ENCODE measurements at places on chromosomes 4 and X.

- no peak for DNase-seq
Measured at GRCh38 chr4:42478509-42478908, 81.2 kb downstream of the SHISA3 start.

GRCh38 chrX:153935326-153935851 is 552 bp upstream of the NAA10 start:
- DNase-seq = no peak

GRCh38 chr4:106583567-106583966 is 215.0 kb upstream of the GIMD1 start:
- peak; percentile 84 for DNase-seq

DNA sequence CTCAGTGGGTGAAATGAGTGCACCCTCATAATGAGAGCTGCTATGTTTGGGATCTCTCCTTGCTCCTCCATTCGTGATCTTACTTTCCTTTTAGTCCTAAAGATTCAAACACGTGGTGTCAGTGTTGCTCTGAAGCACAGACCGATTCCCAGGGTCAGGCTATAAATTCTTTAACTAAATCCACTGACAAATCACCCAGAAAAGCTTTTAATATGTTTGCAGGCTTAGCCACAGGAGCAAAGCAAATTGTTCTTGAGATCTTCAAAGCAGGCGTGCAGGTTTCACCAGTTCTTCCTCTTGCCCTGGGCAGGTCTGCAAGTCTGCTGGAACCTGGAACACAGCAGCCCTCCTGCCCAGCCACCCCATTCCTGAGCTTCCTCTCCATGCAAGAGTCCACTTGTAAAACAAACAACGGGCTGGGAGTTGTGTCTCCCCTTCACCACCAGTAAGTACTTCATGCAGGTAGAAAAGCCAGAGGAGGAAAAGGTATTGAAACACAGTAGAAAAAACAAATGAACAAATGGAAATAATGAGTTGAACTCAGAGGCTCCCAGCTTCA is 70.1 kb upstream of the ENPP6 start:
- peak; percentile 61 for DNase-seq

GRCh38 chr4:61514991-61515390 is 314.9 kb downstream of the ADGRL3 start:
- no peak for DNase-seq

- no peak for DNase-seq
Measured at GRCh38 chr4:65383589-65384305, 286.5 kb downstream of the EPHA5 start.

- DNase-seq = no peak
Measured at GRCh38 chrX:65509400-65509799, 25.2 kb downstream of the LAS1L start.

DNA sequence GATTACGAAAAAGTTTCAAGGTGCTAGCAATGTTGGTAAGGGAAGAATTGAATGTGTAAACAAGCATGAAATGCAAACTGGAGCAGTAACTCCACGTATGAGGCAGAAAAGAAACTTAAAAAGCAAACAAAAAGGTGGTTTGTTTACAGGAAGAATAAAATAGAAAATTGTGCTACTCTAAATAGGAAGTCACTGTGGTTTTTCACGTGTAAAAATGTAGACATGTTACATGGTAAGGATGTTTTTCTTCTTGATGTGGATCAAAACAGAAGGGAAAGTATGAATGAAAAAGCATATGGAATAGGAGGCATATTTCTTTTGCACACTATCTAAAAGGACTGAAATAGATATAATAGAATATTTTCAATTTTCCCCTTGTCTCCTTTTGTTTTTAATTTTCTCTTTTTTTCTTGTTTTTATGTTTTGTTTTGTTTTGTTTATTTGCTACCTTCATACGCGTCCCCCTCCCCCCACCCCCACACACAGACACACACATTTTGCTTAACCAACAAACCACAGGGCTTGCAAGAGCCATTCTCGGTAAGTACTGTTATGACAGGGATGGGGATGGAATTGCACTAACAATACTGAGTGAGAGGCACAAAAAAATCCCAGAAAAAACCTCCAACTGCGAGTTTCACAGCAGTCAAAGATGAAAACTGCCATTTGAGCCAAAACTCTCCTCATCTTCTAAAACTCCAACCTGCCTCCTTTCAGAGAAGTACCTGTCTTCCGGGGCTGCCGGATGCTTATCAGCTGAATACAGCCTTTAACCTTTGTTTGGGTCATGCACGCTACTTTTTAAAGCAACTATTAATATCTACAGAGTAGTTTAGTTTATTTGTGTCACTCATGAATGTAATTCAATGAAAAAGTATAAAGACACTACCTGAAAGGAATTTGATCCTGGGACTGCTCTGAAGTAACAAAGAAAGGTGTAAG is 135.8 kb downstream of the IL15 start:
- DNase-seq = no peak

GRCh38 chrX:152823657-152824056 is 6.9 kb downstream of the CETN2 start:
- DNase-seq = no peak

GRCh38 chr4:74042681-74043080 is 4.2 kb upstream of the CXCL3 start:
- no peak for DNase-seq

DNA sequence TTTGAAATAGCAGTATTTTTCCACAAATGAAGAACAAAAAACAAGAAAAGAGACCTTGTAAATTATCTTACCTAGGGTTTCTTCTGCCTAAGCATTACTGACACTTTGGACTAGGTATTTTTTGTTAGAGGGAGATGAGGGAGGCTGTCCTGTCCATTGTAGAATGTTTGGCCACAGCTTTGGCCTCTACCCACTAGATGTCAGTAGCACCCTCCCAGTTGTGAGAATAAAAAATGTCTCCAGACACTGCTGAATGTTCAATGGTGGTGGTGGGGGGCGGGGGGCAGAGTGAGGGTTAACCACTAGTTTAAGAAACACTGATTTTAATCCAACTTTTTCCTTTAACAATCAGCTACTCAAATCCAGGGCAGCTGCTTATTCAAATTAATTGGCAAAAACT is 25.8 kb downstream of the OTUD4 start:
- DNase-seq = peak; percentile 5

DNA sequence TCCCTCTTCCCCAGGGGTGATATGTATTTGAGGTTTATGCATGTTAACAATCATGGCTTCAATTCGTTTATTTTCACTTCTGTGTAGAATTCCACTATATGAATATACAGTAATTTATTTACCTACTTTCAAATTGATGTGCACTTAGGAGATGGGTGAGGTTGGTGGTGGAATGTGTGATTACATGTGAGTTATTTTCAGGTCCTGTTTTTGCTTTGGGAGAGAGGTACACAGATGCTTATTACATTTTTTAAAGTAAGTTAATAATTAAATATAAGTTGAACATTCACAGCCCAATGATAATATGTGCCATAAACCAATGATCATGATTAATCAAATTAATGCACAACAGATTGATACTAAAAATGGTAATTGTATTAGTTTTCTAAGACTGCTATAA is 79.5 kb downstream of the SPRY1 start:
- DNase-seq = no peak

- peak; percentile 81 for DNase-seq
Measured at GRCh38 chr4:53777244-53777984, 186.1 kb upstream of the LNX1 start.

GRCh38 chr4:33482773-33483172 is 2761.5 kb downstream of the ARAP2 start:
- DNase-seq = no peak

DNA sequence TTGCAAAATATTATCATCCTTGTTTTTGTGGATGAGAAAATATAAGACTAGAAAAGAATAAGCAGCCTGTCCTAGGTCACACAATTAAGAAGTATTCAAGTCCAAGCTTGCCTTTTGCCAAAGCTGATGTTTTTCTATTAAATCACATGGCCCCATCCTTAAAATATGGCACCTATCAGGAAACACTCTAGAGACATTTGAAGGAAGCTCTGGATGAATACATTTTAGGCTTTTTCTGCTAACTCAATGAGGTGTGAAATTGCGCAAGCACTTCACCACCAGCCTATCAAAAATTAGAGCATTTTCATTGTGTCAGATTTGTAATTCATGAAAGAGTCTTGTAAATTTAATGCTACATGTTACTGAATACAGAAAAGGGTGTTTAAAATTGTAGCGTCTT is 251.1 kb upstream of the MAD2L1 start:
- DNase-seq = no peak

GRCh38 chrX:11269006-11269405 is 24.2 kb upstream of the AMELX start:
- no peak for DNase-seq

GRCh38 chr4:152281211-152281610 is 254.7 kb downstream of the FBXW7 start:
- no peak for DNase-seq

- DNase-seq = no peak
Measured at GRCh38 chr4:107743532-107743931, 23.5 kb upstream of the PAPSS1 start.

- no peak for DNase-seq
Measured at GRCh38 chr4:181030961-181031360, 1212.2 kb upstream of the TENM3 start.

DNA sequence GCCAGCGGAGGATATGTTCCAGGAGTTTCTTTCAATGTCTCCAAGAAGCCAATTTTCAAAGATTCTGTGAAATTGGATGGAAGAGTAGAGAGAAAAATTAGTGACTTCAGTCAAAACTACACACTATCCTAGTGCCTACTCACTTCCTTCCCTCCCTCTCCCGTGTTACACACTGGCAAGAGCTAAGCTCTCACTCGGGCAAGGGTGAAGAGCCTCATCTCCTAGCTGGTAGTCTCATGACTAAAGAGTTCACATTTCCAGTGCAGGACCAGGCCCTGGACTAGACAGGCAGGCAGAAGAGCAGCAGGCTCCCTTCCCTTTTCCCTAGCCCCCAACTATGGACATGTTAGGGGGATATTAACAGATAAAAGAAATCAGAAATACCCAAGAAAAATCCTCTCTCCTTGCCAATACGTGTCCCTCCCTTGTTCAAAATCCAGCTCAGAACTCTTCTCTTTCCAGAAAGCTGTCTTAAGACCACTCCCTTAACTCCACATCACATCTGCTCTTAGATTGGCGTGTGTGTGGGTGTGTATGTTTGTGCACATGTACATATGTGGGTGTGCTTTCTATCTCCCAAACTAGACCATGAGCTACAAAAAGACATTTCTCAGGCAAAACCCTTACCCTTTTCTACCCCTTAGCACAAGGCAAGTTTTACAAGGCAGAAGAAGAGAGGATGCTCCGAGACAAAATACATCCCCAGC is 29.9 kb downstream of the ZDHHC9 start:
- no peak for DNase-seq

DNA sequence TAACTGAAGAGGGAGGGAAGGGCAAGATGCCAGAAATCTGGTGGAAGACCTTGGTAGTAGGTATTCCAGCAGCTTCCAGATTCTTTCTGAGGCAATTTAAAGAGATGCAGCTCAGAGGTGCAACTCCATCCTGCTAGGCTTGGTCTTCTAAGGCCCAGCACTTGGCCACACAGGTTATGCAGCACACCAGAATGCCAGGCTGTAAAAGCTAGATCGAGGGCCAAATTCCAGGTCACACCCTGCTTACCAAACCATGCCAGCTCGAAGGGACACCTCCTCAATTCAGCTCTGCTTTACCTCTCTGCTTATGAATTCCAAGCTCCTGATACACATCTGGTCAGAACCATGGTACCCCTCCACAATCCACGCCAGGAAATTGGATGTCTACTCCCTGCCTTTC is 19.8 kb upstream of the ATXN3L start:
- DNase-seq = no peak

DNA sequence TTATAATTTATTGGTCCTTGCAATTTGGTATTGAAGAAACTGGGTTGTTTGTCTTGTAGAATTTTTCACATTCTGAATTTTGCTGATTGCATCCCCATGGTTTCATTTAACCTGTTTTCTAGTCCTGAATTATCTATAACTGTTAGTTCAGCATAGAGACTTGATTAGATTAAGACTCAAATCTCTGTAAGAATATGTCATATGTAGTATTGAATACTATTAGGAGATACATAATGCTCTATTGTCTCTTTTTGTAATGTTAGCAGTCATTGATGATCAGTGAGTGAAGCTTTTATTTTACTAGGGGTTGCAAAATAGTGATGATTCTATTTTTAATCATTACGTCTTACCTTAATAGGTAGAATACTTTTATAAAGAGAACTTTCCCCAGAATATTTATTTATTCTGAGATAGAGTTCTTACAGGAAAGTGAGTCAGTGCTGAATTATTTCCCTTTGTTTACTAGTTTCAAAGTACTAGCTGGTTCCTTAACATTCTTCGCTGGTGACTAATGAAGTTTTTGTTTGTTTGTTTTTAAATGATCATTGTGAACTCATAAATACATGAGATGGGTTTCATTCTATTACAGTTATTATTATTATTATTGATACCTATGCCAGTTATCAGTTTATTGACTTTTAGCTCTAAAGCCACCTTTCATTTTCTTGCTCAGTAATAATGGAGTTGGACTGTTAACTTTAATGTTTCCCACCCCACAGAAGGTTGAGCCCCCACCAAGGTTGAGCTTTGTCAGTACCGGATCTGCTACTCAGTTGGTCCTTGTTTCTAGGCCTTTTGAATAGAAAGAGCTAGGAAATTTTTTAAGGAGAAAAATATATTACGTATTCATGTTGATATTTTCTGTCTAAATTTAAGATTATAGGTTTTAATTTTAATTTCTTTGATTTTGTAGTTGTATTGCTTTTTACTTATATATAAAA is 102.3 kb downstream of the LARP1B start:
- DNase-seq = peak; percentile 32

GRCh38 chr4:77104791-77105540 is 29.2 kb upstream of the CCNI start:
- DNase-seq = peak; percentile 36

GRCh38 chrX:8730812-8731558 is 952 bp downstream of the ANOS1 start:
- no peak for DNase-seq

DNA sequence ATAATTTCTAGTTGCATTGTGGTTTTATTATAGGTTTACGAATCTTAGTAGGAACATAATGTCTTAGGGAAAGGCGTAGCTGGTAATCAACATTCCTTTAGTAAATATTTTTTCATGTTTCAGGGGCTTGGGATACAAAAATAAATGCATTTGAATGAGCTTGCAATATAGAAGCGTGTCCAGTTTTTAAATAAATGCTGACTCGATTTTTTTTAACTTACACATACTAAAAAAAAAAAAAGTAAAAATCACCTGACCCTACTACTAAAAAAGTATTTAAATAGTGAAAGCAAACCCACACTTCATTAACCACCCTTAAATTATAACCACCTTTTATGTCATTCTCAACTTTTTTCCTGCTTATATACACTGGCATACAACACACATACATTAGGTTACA is 29.6 kb downstream of the SMARCAD1 start:
- no peak for DNase-seq

All from AG08395 (cell line).